ENCODE measurements at places on chromosomes 7 and 10.

GRCh38 chr7:154424350-154424749, 372.2 kb downstream of the DPP6 start:
- DNase-seq = no peak

GRCh38 chr7:91330866-91331265, 66.6 kb downstream of the FZD1 start:
- DNase-seq = peak; percentile 43

DNA sequence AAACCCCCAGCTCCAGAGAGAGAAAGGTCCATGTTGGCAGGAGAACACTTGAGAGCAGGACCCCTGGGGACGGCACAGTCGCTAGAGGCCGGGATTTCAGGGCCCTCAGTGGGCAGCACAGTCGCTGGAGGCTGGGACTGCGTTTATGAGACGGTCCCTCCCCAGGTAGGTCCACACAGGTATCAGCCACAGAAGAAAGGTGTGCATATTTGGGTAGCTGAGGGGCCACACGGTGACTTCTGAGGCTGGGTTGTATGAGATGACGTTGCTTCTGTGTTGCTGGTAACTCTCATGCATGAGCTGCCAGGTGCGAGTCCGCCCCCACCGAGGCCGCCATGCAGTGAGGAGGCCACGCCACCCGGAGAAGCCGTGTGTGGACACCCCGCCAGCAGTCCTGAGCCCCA, 56.9 kb upstream of the PPP2R2D start:
- DNase-seq = no peak

GRCh38 chr10:44317856-44318255, 67.0 kb downstream of the CXCL12 start:
- no peak for DNase-seq

DNA sequence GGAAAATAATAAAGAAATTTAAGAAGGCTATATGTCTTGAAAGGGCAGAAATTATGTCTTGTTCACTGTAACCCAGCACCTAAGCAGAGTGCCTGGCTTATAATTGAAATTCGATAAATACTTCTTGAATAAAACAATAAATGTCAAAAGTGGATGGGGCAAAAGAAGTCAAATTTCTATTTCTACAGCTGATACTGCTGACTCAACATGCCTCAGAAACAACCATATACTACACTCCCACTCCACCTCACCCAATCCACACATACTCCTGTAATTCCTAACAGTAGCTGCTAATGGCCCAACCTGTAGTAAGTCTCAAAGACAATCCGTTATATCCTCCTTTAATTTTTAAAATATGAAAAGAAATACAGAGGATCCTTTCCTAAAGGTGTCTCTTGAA, 48.1 kb upstream of the LRRN3 start:
- no peak for DNase-seq

DNA sequence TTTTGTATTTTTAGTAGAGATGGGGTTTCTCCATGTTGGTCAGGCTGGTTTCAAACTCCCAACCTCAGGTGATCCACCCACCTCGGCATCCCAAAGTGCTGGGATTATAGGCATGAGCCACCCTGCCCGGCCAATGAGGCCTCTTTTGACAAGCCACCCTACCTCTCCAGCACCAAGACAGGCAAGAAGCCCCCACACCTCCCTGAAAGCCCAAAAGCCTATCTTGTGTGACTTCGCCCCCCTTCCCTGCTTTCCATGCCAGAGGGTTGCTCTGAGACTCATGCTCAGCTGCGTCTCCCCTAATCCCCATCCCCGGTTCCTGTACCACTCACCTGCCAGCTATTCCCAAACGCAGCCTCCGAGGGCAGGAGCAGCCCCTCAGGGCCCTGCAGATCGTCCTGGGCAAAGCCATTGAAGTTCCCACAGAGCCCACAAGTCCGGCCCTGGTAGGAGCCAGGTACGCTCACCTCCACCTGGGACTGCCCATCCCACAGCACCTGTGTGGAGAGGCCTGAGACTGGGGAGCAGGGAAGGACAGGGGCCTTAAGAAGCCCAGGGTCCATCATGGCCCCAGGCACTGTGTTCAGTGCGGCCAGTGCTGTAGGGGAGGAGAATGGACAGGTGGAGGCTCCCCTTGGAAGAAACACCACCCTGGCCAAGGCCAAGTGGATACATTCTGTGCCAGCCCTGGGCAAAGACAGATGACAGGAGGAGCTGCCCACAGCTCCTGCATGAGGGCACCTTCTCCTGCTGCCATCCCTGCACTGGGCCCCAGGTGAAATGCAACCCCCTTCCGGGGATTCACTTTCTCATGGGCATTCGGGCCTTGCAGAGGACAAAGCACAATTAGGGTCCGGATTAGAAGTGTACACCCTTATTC, 15.8 kb downstream of the ATP6V1F start:
- no peak for DNase-seq

- DNase-seq = peak; percentile 54
These were observed 25.5 kb downstream of the PRR15 start for GRCh38 chr7:29588900-29589696.

- no peak for DNase-seq
These were observed 55.0 kb downstream of the C1GALT1 start for GRCh38 chr7:7237201-7237977.

- no peak for DNase-seq
These were observed 49.8 kb upstream of the RAPGEF5 start for GRCh38 chr7:22406715-22407114.

- no peak for DNase-seq
These were observed 92.5 kb downstream of the EZH2 start for GRCh38 chr7:148791546-148791945.

DNA sequence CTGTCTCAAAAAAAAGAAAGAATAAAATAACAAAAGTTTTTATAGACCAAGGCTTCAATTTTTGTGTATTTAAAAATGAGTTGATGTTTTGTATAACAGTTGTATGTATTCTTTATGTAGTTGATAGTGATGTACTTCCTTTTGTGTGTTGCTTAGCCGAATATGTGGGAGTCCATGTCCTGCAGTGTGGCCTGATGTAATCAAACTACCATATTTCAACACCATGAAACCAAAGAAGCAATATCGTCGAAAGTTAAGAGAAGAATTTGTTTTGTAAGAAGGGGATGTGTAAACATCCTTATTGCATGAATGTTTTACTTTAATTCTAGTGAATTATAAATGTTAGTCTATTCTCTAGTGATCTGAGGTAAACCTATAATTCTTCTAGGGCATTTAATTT, 56.6 kb downstream of the MPLKIP start:
- DNase-seq = peak; percentile 25

- no peak for DNase-seq
These were observed 181.3 kb downstream of the WDR11 start for GRCh38 chr10:121032460-121032859.

DNA sequence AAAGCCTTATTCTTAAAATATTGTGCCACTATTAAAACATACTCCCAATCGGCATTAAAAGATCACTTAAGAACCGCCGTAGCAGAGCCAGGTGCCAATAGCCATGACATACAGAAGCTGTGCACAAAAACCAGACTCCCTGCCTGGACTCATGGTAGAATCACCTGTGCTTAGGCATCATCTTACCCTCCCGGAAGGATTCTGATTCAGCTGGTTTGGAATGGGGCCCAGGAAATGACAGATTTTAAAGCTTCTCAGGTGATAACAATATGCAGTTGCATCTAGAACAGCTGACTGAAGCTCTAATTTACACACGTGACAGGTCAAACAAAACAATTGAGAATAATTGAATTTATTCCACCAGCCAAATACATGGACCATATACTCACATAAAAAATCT, 10.7 kb downstream of the A1CF start:
- no peak for DNase-seq

GRCh38 chr10:83252169-83252568, 887.1 kb upstream of the GHITM start:
- DNase-seq = no peak

- peak; percentile 73 for DNase-seq
These were observed 3.8 kb downstream of the KAZALD1 start for GRCh38 chr10:101065481-101066145.

- no peak for DNase-seq
These were observed 261.8 kb downstream of the PHF14 start for GRCh38 chr7:11235491-11235890.

- DNase-seq = peak; percentile 60
These were observed 42.1 kb downstream of the CYP26A1 start for GRCh38 chr10:93115661-93116383.

- peak; percentile 47 for DNase-seq
These were observed 72.8 kb upstream of the PPIF start for GRCh38 chr10:79274279-79275104.

DNA sequence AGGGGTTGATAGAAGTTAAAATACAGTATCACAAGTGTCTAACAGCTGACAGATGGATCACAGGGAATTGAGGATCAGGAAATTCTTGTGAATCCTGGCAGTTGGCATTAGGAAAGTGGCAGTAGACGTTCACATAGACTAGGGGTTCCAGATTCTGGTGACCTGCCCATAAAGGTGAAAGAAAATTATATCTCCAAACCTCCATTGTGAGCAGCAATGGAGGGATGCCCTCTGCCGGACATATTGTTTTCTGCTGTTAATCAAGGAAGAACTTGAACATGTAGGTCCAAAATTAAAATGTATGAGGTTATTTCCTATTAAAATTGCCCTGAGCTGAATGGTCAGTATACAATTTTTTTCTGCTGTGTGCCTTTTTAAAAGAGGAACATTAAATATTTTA, 5.1 kb downstream of the NME8 start:
- no peak for DNase-seq

- DNase-seq = no peak
These were observed 7.2 kb upstream of the PSAP start for GRCh38 chr10:71857934-71858890.

DNA sequence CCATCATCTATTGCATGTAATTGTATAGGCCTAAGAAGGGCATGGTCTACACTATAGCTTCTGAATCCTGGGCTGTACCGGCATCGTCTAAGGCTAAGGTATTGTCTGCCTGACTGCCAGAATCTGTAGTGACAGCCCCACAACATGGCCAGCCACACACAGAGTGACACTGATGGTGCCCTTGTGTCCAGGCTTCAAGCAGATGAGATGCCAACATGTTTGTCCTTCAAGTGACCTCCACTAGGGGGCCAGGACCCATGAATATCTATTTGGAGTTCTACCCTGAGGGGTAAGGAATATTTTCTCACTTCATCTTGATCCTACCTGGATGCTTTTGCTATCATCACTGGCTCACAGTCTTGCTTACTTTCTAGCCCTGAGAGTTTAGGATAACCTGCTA, 1.5 kb downstream of the CYP3A7 start:
- DNase-seq = no peak

- no peak for DNase-seq
These were observed 751 bp upstream of the HYCC1 start for GRCh38 chr7:23014681-23015080.

GRCh38 chr10:117472872-117473271, 69.7 kb upstream of the EMX2 start:
- no peak for DNase-seq

DNA sequence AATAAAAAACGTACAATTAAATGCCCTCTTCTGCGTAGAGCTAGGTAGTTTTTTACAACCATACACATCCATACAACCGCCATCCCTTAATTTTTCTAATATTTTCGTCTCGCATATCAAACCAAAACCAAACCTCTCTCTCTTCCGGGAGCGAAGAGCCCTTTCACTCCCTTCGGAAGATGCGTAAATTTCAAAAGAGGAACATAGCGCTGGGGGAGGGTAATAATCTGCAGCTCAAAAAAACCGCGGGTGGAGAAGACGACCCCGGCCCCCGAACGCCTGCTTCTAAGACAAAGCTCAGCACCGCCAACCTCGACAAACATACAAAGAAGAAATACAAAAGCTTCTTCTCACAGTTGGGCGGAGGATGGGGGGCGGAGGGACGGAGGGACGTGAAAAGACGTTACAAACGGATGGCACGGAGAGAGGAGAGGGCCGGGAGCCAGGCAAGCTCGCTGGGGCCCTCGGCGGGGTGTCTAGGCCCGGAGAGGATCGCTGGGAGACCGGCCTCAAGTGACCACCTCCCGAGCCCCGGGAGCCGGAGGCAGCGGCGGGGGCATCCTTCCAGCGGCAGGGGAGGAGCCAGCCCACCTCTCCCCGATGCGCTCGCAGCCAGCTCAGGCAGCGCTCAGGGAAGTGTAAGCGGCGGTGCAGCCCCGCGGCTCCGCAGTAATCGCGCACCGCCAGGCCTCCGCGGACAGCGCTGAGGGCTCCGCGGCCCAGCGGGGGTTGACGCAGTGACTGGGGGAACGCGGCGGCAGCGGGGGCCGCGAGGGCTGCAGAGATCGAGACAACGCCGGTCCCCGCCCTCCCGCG, 851 bp downstream of the MKRN1 start:
- DNase-seq = peak; percentile 24

GRCh38 chr7:122626785-122627184, 72.1 kb downstream of the RNF133 start:
- no peak for DNase-seq

DNA sequence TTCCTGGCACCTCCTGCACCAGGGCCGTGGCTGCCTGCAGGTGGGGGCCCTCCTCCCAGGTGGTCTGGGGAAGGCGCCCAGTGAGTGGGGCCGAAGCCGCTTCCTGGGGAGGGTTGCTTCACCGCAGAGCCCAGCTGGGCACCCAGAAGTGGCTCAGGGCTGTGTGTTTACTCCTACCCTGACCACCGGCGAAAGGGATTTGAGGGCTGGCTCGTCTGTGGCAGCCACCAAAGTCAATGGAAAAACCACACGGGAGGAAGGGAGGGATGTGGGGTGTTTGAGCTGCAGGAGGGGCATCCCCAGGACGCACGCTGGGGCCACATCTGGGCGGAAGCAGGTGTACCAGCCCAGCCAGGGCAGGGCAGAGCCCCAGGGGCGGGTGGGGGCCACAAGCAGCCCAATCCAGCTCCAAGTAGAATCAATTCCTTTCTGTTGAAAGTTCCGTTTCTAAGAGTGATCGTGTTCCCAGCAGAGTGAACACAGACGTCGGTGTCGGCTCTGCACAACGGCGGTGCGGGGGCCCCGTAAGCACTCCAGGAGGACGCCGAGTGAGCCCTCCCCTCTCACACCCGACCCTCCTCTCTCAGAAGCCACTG, 69.9 kb downstream of the FOXL3 start:
- no peak for DNase-seq

DNA sequence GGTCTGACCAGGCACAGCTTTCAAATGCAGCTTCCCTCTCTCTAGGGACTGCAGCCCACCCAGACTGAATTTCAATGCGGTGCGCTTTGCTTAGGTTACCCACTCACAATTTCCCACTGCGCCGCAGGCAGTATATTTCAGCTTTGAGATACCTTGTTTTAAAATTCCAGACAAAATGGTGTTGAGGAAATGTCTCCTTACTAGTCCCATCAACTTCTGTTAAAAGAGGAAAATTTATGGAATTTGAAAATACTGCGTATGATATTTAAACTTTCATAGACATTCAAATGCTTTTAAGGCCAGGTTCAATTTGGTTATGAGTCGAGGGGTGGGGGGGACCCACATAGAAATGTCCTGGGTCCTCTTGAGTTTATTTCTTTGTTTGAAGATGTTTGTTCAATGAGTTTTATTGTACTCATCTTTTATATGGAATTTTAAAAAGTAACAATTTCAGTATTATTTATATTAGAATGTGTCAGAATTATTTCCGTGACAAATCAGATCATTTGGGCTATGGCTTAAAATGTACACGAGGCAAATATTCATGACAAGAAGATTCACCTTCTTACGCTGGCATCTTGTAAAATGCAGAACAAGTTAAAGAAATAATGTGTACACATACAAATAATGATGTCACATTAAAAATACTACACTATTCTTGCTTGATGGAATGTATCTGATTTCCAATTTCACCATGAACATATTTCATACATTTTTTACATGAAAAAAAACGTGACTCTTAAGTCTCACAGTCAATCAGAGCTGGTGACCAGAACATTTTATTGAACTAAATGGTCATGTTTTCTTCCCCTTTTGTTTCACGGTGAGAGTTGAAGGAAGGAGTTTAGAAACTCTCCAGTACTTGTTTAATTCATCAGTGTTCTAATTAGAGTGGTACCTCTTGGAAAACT, 1.3 kb downstream of the IKZF1 start:
- DNase-seq = no peak

All from fibroblast of mammary gland (primary cell).